ENCODE measurements at places on chromosomes 3 and 15. TPM values are rescaled to one million over a fixed set of nuclear protein-coding genes. Genes with fewer than 3 reads are reported as not detected.

GRCh38 chr3:108528459-108529252 is 18.3 kb upstream of the MYH15 start:
- peak; percentile 79 for DNase-seq

The CHAC1 gene
- 2.0 TPM for total RNA-seq

The CFAP100 gene
- total RNA-seq, result not detected

The TAGLN3 gene
- total RNA-seq, result 3.5 TPM

GRCh38 chr3:47042231-47042791 is 62.8 kb downstream of the NBEAL2 start:
- no peak for DNase-seq

- no peak for DNase-seq
Measured at GRCh38 chr3:51380601-51381332, 4.3 kb upstream of the MANF start.

GRCh38 chr3:173000553-173000952 is 140.5 kb downstream of the SPATA16 start:
- no peak for DNase-seq

The CPNE9 gene
- 0.09 TPM for total RNA-seq

- no peak for DNase-seq
Measured at GRCh38 chr15:66894986-66895780, 170.2 kb upstream of the SMAD3 start.

The HRG gene
- 0.04 TPM for total RNA-seq

- DNase-seq, result peak; percentile 71
Measured at GRCh38 chr3:14811684-14812083, 7.1 kb upstream of the FGD5 start.

GRCh38 chr3:484341-484740 is 287.8 kb downstream of the CHL1 start:
- DNase-seq, result peak; percentile 65

DNA sequence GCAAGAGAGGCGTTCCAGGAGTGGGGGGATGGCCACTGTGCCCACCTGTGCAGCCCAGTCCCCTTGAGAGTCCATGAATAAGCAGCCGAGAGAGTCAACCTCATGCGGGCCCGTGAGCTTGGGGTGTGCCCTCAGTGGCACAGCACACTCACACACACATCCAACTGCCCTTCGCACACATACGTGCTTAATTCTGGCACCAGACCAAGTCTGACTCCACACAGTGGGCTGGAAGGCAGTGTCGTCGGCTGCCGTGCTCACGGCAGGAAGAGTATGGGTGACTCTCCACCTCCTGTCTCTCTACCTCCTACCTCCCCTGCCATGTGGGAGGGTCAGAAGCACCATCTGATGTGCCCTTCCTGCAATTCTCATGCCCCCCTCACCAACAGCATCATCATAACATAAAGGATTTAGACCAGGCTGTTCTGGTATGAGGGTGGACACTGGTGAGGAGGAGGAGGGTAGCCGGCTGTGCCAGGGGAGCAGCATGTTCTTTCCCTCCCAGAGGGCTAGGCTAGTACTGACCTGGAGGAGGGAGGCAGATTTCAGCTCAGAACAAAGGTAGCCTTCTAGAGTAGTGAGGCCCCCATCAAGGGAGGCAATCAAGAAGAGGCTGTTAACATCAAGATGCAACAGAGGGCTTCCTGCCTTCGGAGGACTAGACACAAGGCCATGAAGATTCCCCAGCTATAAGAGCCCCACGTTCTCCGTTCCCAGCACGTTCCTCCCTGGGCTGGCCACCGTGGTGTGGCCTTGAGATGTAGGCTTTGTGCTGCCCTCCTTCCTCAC is 5.3 kb upstream of the STRA6 start:
- no peak for DNase-seq
